ENCODE measurements at places on chromosomes 2 and 18.

DNA sequence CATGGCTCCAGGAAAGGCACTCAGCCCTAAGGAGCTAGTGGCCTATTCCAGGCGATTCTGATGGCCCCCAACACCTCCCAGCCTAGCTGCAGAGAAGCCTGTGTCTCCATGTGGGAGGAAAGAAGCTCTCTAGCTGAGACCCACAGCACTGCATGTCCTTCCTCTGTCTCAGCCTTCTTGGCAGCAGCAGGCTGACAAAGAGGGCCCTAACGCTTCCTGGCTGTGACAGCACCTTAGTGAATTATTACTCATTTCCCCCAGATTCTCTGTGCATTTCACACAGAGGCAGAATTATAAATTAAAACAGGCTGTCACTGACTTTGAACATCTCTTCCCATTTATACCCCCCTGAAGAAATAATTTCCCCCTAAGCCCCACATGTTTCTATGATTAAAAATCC lies 206.8 kb downstream of the CLIP4 start:
- no peak for DNase-seq

- no peak for DNase-seq
These were observed 63.8 kb upstream of the EPHA4 start for GRCh38 chr2:221635949-221636348.

DNA sequence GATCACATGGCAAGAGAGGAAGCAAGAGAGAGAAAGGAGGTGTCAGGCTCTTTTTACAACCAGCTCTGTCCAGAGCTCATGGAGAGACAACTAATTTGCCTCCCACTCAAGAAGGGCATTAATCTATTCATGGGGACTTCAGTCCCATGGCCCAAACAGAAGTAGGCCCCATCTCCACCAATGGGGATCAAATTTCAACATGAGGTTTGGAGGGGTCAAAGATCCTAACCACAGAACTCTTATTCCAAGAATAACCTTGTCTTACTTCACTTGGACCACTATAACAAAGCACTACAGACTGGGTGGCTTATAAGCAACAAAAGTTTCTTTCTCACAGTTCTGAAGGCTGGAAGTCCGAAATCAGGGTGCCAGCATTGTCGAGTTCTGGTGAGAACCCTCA lies 31.8 kb downstream of the GRB14 start:
- DNase-seq = no peak

DNA sequence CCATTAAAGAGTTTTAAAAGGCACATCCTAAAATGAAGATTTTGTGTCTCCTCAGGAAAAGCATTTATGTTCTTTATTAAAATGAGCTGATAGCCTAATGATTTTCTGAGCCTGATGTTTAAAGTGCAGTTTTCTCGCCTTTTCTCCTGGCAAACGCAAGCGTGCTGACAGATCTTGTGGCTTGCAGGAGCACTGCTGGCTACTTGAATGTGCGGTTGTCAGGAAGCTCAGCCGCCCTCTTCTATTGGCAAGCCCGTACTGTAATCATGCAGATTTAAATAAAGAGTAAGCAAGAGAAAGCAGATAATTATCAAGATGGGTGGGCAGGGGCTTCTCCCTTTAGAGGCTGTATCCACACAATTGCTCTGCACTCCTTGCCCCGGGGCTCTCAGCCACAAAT lies 139.5 kb upstream of the SPHKAP start:
- DNase-seq = no peak

- no peak for DNase-seq
These were observed at the start of gene VIT for GRCh38 chr2:36696533-36696932. Gene VIT (plus strand): TSS chr2:36696707. CDS start chr2:36716371, 19,664 bp downstream.

- no peak for DNase-seq
These were observed 36.5 kb upstream of the DLX1 start for GRCh38 chr2:172048508-172049503.

DNA sequence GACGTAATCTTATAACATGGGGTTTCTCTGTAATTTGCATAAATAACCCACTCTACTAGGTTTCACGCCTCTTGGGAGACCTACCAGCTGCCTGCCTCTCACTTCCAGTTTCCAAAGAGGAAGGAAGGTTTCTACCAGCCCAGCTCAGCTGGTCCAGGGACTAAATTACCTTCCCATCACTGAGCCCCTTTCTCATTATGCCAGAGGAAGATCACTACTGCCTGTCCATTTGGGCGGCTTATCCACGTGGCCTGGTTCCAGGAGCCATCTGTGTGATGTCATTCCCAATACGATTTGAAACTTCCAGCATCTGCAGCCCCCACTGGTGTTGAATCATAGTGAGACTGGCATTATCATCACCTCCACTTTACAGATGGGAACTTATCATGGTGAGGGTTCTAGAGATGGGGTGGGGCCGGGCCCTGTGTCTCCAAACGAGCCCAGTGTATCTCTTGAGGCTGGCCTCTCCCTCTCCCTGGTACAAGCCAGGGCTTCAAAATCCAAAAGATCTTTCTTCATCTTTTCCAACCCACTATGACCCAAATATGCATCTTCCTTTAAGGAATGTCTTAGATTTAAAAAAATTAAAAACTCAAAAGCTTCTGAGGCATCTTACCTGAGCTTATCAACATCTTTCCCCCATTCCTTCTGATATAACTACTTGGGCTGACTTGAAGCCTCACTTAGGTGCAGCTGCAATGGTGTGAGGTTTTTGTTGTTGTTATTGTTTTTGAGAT lies 140.8 kb downstream of the DDX1 start:
- peak; percentile 12 for DNase-seq

- DNase-seq = no peak
These were observed 127.0 kb upstream of the PKDCC start for GRCh38 chr2:41920812-41921211.

- no peak for DNase-seq
These were observed 295.3 kb upstream of the COL3A1 start for GRCh38 chr2:188678882-188679281.

DNA sequence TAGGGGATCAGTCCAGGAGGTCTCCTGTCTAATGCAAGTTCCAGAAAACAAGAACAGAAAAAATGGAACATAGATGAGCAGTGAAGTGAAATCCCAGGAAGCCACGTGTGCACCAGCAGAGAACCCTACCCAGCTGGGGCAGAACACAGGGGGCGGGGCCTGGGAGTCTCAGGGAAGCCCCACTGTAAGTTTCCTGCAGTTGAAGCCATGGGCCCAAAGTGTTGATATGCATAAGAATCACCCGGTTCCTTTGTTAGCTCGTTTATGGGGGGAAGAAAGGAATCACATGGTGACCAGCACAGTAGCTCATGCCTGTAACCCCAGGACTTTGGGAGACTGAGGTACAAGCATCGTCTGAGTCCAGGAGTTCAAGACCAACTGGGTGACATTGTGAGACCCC lies 131.3 kb downstream of the INO80D start:
- no peak for DNase-seq

DNA sequence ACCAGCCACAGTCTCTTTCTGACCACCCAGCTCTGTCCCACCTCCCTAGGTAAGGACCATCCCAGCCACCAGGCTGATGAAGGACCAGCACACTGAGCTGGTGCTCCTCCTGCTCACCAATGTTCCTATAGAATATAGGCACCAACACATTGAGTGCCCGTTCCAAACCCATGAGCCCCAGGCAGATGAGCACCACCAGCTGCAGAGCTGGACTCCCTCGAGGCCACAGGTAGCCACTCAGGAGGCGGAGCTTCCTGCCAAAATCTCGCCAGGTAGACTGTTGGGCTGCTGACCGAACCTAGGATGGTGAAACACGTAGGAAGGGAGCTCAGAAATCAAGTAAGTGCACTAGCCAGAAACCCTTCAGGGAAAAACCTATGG lies 2.2 kb downstream of the ABCB6 start:
- DNase-seq = no peak

DNA sequence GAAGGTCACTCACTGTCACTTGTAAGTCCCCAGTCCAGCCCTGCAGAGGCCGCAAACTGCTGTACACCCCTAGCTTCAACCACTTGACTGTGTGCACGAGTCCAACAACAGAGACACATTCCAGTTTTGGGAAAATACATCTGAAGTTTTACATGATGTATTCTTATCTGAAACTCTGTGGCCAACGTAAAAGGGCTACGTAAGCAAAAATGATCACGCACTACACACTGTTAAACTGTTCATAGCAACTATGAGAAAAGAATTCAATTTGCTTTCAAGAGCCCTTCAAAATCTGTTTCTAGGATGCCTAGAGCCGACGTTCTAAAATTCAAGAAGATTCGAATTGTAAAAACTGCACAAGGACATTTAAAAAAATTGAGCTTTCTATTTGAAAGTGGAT lies 26.0 kb downstream of the EDAR start:
- DNase-seq = no peak

DNA sequence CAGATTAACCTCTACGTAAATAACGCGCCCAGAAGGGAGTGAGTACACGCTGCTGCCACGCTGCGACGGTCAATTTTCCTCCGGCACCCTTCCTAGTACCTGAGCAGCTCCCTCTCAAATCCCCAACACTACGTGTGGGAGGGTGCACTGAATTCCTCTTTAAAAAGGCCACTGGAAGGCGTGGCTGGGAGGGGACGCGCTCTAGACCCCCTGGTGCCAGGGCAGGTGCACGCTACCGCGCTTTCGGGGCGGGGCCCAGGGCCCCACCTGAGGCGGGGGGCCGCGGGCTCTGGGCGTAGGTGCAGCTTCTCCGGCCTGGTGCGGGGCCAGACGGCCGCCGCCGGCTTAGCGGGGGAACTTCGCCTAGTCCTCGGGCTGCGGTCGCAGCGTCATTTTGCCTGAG lies 668 bp upstream of the ANKRD12 start:
- DNase-seq = peak; percentile 86

DNA sequence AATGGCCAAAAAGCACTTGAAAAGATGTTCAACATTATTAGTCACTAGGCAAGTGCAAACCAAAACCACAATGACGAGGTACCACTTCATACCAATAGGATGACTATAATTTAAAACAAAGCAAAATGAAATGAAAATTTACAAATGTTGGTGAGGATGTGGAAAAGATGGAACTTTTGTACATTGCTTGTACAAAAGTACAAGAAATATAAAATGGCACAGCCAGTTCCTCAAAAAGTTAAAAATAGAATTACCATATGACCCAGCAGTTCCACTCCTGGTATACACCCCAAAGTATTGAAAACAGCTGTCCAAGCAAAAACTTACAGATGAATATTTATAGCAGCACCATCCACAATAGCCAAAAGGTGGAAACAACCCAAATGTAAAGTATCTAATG lies 107.8 kb upstream of the XPO1 start:
- no peak for DNase-seq

GRCh38 chr2:239378918-239379640 lies 21.7 kb downstream of the HDAC4 start:
- DNase-seq = no peak

GRCh38 chr2:32865399-32866068 lies 81.2 kb upstream of the LTBP1 start:
- no peak for DNase-seq

DNA sequence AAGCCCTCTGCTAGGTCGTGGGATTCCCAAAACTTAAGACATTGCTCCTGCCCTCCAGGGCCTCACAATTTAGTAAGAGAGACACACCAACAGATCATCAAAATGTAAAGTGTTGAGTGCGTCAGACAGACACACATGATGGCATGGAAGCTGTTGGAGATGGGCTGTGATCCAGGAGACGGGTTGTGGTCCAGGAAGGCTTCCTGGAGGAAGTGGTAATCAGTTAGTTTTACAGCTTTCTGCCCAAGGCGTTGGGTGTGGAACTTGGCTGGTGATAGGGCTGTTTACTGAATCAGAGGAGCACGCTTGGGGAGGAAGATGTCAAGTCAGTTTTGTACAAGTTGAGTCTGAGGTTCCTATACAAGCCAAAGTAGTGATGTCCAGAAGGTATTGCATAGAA lies 24.0 kb upstream of the GLI2 start:
- no peak for DNase-seq

- DNase-seq = no peak
These were observed 244.8 kb downstream of the IKZF2 start for GRCh38 chr2:212906620-212907019.

DNA sequence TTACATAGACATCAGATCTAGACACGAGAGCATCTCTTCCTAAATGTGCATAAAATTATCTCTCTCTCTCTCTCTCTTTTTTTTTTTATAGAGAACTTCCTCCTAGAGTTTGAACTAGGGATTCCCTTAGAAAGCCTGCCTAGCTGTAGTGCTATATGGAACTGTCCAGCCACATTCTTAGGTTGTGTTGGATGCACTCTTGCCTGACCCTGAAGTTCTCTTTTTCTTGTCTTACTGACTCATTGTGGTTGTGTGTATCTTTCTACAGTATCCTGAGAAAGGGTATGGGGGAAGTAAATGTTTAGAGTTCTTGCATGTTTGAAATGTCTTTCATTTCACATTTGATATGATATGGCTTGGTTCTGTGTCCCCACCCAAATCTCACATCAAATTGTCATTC lies 368.2 kb downstream of the CDH2 start:
- no peak for DNase-seq

GRCh38 chr2:222669353-222669752 lies 2.1 kb upstream of the MOGAT1 start:
- no peak for DNase-seq

DNA sequence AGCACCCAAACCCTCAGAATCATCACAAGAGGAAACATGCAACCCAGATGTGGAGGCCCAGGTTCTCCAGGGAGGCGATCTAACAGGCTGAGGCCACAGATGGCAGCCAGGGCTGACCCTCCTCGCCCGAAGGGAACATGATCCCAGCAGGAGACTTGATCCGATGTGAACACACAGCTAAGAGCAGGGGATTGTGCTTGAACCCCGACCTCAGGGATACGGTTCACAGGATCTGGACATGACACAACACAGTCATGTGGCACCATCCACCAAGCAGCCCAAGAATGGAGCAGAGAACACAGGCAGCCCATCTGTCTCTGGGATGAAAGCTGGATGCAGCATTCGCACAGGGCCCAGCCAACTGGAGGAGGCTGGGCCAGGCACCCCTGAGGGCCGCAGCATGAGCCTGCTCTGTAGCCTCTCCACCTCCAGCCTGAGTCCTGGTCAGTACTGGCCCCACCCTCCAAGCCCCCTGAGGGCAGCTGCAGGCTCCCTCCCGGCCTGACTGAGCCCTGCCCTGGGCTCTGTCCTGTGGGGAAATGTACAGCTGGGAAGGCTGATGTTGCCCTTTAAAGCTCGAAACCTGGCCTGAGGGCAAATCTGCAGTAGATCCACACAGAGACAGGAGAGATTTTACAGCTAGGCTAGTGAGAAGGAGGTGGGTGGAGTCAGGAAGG lies 39.0 kb downstream of the AQP12A start:
- DNase-seq = no peak

DNA sequence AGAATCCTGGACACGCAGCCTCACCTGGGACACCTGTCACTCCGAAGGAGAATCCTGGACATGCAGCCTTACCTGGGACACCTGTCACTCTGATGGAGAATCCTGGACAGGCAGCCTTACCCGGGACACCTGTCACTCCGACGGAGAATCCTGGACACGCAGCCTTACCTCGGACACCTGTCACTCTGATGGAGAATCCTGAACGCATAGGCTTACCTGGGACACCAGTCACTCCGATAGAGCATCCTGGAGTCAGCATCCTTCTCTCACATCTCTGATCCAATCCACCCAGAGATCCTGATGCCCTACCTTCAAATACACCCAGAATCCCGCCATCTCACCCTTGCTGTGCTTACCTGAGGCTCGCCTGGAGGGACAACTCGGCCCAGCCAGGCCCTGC lies 154.9 kb downstream of the NDUFA10 start:
- no peak for DNase-seq

- no peak for DNase-seq
These were observed 22.8 kb downstream of the NXPH2 start for GRCh38 chr2:138757384-138757783.

GRCh38 chr2:231542136-231542535 lies 11.9 kb upstream of the NMUR1 start:
- DNase-seq = no peak

All from DMS79 treated with DMSO at 0.1 percent for 48 hours (cell line).